ENCODE measurements at places on chromosomes 11 and 22. TPM values are rescaled to one million over a fixed set of nuclear protein-coding genes. Genes with fewer than 3 reads are reported as not detected.

The FIBIN gene
- total RNA-seq = 14.2 TPM

The CLCF1 gene
- total RNA-seq = 1.8 TPM

The CHRM1 gene
- total RNA-seq = not detected

The SRSF8 gene
- 17.5 TPM for total RNA-seq

The SEC14L3 gene
- not detected for total RNA-seq

The NXPE2 gene
- total RNA-seq = not detected

The KRTAP5-9 gene
- not detected for total RNA-seq

The LDLRAD3 gene
- total RNA-seq = 6.3 TPM

The LMNTD2 gene
- 0.90 TPM for total RNA-seq

The HORMAD2 gene
- total RNA-seq = not detected

The SLC22A12 gene
- total RNA-seq = not detected

The BACE1 gene
- 4.2 TPM for total RNA-seq

The CD6 gene
- not detected for total RNA-seq

The ANGPTL5 gene
- not detected for total RNA-seq

The C22orf31 gene
- total RNA-seq = not detected

The SUN2 gene
- total RNA-seq = 51.6 TPM

The TRIM48 gene
- not detected for total RNA-seq

The MAPK11 gene
- total RNA-seq = 9.0 TPM

The A4GALT gene
- total RNA-seq = 15.5 TPM

The PLAAT5 gene
- total RNA-seq = not detected

The CYB5R3 gene
- 9.0 TPM for total RNA-seq

The BIRC2 gene
- total RNA-seq = 56.6 TPM

The TENM4 gene
- total RNA-seq = 3.2 TPM

The YAP1 gene
- 151 TPM for total RNA-seq

The SPDYC gene
- not detected for total RNA-seq

The KCNE3 gene
- 0.13 TPM for total RNA-seq

The OR5D13 gene
- total RNA-seq = not detected

The KRTAP5-10 gene
- not detected for total RNA-seq

The GUCY1A2 gene
- not detected for total RNA-seq

The WT1 gene
- not detected for total RNA-seq

The MEI1 gene
- total RNA-seq = 0.13 TPM
